ENCODE measurements at places on chromosomes 7 and 10.

GRCh38 chr7:127781081-127781480 is 129.1 kb downstream of the SND1 start:
- DNase-seq: no peak

DNA sequence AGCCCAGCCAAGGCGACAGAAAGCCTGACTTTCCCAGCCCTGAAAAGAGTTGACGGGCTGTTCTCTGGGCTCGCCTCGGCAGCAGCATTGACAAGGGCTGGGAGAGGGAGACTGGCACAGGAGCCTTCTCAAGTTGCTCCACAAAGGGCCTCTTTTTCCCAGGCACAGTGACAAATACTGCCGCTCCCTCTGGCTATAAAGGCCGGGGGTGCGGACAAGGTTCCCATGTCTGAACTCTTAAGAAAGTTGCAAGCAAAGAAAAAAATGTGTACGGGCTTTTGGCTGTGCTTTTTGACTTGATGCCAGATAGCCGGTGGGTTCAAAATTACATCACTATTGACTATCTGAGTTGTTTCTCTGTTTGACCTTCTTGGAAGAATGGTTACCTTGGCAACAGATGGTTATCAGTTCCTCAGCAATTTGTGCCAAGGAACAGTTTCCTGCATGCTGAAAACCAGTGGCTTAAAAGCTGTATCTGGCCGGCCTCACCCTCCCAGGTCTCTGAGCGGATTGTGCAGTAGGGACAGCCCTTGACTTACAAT is 115.9 kb upstream of the EEPD1 start:
- peak; percentile 56 for DNase-seq

DNA sequence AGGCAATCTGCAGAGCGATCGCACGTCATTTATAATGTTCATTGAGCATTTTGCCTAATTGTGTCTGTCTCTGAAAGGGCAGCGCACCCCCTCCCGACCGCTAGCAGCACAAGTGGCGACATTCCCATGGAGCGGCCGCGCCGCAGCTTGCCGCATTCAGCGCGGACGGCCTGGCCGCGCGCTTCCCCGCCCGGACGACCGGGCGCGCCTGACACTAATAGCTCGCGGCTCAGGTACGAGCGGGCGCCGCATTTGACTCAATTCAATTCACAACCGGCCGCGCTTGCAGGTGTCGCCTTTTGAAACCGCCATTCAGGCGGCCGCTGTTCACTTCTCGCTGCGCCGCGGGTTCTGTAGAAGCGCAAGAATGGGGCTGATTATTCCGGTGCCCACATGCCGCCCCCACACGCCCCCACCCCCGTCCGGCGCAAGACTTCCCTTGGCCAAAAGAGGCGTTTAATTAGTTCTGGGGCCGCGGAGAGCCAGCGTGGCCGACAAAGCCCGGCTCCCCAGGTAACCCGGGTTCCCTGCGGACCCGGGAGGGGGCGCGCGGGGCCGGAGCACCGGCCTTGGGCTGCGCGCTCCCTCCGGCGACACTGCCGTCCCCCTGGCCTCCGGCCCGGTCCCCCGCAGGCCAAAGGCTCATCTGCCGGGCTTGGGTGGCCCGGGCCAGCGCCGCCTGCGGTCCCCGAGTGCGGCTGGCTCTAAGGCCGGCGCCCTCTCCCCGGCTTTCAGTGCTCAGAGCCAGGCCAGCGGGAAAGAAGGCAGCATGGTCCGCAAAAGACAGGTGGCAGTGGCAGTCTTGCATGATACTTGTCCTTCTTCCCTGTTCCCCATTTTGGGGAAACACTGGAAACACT is 18.7 kb upstream of the PTF1A start:
- DNase-seq: no peak

DNA sequence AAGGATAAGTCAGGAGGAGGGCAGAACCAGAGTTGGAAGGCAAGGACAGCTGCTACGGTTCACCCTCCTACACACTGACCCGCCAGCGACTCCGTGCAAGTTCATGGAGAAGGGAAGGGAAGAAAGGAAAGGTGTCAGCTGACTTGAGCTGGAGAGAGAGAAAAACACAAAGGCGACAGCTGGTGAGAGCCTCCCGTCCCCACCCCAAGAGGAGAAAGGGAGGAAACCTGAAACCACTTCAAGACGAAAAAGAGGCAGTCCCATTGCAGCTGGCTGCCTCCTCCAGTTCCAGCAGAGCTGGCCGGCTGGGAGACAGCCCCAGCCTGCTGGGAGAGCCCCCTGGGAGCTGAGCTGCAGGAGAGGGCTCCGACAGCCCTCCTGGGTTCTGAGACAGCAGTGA is 75.2 kb downstream of the PARD3 start:
- peak; percentile 64 for DNase-seq

DNA sequence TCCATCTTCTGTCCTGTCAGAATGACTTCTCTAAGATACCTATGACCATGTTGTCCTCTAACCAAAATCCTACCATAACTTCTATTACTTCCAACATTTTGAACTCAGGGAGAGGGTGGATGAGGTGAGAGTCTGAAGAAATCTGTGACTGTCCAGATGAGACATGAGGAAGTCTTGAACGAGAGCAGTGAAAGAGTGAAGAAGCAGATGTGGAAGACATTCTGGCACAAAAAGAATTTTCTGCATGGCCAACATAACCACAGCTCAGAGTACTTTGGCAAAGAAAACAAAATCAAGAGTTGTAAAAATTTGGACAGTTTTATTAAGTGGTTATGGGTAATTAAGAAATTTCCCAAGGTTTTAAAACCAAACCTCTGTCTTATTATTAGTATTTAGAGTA is 141.6 kb downstream of the CPEB3 start:
- no peak for DNase-seq

DNA sequence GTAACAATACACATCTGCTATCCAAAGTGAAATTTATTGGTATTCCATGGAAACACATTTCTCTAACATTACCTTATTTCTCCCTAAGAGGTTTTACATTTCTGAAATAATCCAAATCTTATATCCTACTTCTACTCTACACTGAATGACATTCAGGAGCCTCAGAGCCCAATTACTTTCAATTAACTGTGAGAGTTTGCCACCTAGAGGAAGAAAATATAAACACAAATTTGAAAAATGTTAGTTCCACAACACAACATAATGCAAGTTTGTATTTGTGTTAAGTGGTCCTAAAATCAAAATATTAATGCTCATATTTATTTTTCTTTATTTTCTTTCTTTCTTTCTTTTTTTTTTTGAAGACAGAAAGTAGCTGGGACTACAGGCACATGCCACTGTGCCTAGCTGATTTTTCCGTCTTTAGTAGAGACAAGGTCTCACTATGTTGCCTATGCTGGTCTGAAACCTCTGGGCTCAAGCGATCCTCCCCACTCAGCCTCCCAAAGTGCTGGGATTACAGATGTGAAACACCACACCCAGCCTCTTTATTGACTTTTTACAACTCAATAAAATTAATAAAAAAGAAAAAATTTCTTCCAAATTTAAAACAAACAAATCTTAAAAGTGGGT is 46.0 kb downstream of the ATAD1 start:
- peak; percentile 43 for DNase-seq

DNA sequence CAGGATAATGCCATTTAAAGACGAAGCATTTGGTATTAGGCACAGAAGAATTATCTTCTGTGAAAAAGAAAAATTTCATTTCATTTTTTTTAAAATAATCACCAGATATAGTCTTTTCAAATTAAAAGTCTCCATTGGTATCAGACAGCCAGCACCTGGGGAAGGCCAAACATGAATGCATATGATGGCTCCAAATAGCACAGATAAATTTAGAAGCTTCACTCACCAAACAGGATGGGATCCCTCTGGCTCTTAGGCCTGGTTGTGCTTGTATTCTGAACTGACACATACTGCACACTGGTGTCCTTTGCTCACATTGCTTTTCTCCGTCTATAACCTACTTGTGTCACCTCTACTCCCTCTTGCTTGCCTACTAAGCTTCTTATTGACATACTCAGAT is 169.5 kb upstream of the CHRM2 start:
- no peak for DNase-seq

DNA sequence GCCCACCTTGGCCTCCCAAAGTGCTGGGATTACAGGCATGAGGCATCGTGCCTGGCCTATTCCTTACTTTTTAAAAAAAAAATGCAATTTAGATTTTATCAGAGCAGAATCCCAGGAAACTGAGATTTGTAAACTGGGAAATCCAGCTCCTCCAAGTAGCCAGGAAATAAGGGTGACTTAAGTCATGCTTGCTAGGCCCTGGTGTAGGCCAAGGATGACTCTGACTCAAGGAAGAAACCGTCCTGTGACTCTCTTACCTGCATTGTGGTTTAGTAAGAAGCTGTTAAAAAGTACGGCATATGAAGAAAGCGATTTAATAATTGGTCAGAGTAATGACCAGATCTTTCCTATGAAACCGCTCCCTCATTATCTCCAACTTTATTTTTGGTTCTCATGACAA is 10.2 kb downstream of the PFKP start:
- DNase-seq: no peak

GRCh38 chr7:11957956-11958355 is 126.0 kb upstream of the THSD7A start:
- no peak for DNase-seq

DNA sequence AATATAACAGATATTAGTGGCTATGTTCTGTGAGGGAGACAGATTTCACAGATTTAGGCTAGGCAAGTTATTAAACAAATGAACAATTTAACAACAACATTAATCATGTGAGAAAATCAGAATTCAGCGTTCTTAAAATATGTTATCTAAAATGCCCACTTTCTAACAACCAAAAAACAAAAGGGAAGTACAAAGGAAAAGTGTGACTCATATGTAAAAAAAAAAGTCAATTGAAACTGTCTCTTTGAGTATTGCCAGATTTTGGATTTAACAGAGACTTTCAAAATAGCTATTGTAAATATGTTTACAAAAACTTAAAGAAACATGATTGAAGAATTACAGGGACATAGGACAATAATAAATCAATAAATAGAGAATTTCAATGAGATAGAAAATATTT is 34.8 kb upstream of the ARHGAP22 start:
- no peak for DNase-seq

- peak; percentile 67 for DNase-seq
Measured at GRCh38 chr10:79347894-79348639, 798 bp downstream of the PPIF start.

- no peak for DNase-seq
Measured at GRCh38 chr7:74175340-74175739, 1.2 kb downstream of the EIF4H start.

- peak; percentile 61 for DNase-seq
Measured at GRCh38 chr10:120456626-120457430, at the start of gene PLPP4. Gene PLPP4, plus strand, starts transcription at chr10:120457227. Its CDS starts 79 bp downstream, at chr10:120457306.

GRCh38 chr10:53664282-53665019 is 891.9 kb upstream of the MBL2 start:
- DNase-seq: no peak

GRCh38 chr10:47039562-47039913 is 128.3 kb downstream of the PTPN20 start:
- DNase-seq: no peak

- DNase-seq: no peak
Measured at GRCh38 chr10:71242622-71243009, 30.2 kb downstream of the UNC5B start.

DNA sequence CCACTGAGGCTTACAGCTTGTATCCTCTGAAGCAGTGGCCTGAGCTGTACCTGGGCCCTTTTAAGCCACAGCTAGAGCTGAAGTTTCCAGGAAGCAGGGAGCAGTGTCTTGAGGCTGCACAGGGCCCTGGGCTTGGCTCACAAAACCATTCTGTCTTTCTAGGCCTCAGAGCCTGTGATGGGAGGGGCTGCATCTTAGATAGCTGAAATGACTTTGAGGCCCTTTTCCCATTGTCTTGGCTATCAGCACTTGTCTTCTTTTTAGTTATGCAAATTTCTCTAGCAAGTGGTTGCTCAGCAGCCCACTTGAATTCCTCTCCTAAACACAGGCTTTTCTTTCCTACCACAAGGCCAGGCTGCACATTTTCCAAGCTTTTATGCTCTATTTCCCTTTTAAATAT is 864.2 kb downstream of the REEP3 start:
- no peak for DNase-seq

GRCh38 chr10:112766636-112767035 is 183.4 kb upstream of the TCF7L2 start:
- DNase-seq: no peak

GRCh38 chr7:41931263-41931646 is 228.4 kb upstream of the INHBA start:
- DNase-seq: no peak

- no peak for DNase-seq
Measured at GRCh38 chr7:96090756-96091155, 231.1 kb downstream of the SLC25A13 start.

DNA sequence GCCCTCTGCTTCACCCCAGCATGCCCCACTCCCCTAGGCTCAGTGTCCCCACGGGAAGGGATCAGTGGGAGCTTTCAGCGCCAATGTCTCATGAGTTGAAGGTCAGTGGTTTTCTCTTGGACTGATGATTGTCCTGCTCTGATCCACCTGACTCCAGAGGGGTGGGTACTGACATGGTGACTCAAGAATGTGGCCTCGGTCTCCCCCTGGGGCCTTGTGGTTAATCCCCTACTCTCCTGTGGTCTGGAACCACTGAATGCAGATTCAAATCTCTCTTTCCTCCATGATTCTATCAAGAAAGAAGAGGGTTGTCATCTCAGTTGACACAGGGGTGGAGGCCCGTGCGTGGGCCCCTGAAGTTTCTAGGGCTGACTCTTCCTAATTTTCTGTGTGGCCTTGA is 176.9 kb downstream of the RPS24 start:
- DNase-seq: no peak

DNA sequence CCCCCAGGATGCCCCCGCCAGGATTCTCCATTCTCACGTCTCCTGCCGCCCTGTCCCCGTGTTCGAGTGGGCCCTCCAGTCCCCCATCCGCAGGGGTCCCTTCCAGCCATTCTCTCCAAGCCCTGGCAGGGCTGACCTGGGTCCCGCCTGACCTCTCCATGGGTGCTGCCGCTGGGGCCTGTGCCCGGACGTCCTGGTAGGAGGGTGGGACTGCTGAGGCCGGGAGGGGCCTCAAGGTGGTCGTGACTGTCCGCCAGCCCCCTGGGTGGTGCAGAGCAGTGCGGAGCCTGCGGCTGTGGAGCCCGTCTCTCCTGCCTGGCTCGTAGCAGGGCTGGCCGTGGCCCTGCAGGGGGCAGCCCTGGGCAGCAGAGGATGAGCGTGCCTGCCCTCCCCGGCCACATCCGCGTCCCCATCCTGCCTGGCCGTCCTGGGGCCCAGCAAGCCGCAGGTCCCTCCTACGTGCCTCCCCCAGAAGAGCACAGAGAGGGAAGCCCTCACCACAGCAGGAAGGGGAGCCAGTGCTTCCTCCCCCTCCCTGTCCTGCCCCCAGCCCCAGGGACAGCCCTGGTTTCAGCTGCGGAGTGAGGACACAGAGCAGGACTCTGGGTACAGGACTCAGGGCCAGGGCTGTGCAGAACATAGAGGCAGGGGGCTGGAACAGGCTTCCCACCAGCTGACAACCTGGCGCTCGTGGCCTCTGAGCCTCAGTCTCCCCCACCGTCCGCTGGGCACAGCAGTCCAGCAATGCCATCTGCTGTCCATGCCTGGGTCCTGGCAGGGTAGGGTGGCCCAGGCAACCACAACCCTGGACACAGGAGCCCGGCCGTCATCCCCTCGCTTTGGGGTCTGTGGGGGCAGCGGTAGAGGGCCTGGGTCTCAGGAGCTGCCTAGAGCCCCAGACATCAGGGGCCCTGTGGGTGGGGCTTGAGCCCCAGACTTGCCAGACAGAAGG is 1.5 kb upstream of the GRIFIN start:
- peak; percentile 94 for DNase-seq

GRCh38 chr10:123135415-123136141 is at the start of gene HMX3:
Gene HMX3, plus strand, starts transcription at chr10:123135970. Its CDS starts 81 bp downstream, at chr10:123136051.
- DNase-seq: no peak

All from AG08395 (cell line).